EH (cell line): ENCODE measurements at places on chromosomes 13 and 19.

- peak; percentile 74 for DNase-seq
Observed at GRCh38 chr19:12773571-12773970, 1.8 kb downstream of the HOOK2 start.

DNA sequence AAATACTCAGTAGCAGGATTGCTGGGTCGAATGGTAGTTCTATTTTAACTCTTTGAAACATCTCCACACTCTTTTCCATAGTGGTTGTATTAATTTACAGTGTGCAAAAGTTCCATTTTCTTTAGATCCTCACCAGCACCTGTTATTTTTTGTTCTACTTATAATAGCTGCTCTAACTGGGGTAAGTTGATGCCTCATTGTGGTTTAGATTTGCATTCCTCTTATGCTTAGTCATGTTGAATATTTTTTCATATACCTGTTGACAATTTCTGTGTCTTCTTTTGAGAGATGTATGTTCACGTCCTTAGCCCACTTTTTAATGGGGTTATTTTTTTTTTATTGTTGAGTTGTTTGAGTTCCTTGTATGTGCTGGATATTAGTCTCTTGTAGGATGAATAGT is 144.6 kb downstream of the NBEA start:
- no peak for DNase-seq

- no peak for DNase-seq
Observed at GRCh38 chr19:28207244-28207643, 1005.7 kb downstream of the UQCRFS1 start.

DNA sequence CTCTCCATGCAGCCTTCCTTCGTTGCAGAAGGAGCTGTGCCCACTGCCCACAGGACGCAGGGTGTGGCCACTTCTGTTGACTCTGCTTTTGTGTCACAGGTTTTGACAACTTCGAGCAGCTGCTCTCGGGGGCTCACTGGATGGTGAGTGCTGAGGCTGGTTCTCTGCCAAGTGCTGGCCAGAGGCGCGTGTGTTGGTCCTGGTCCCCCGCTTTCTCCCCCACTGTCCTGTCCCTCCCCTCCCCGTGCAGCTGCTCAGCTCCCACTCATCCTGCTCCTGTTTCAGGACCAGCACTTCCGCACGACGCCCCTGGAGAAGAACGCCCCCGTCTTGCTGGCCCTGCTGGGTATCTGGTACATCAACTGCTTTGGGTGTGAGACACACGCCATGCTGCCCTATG is 10.6 kb upstream of the PDCD2L start:
- no peak for DNase-seq

DNA sequence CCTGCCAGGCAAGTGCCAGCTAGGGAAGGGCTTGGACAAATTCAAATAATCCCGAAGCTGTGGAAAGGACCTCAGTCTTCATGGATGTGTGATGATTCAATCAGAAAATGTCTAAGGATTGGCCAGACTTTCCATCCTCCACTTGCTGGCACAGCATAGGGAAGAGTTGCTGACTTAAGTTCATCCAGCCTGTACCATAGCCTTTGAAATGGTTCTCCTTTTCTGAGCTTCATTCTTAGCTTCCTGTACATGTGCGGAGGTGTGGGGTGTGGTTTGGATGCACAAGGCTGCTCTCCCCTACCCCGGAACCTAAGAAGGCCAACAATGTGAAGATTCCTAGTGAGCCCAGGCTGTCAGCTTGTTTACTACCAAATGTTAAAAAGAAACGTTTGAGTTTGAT is 959 bp upstream of the IGFL3 start:
- DNase-seq, result no peak
